ENCODE measurements at places on chromosomes 7 and 10. TPM values are rescaled to one million over a fixed set of nuclear protein-coding genes. Genes with fewer than 3 reads are reported as not detected.

- DNase-seq, result no peak
These were observed 275.8 kb downstream of the KCNMA1 start for GRCh38 chr10:77361831-77362230.

DNA sequence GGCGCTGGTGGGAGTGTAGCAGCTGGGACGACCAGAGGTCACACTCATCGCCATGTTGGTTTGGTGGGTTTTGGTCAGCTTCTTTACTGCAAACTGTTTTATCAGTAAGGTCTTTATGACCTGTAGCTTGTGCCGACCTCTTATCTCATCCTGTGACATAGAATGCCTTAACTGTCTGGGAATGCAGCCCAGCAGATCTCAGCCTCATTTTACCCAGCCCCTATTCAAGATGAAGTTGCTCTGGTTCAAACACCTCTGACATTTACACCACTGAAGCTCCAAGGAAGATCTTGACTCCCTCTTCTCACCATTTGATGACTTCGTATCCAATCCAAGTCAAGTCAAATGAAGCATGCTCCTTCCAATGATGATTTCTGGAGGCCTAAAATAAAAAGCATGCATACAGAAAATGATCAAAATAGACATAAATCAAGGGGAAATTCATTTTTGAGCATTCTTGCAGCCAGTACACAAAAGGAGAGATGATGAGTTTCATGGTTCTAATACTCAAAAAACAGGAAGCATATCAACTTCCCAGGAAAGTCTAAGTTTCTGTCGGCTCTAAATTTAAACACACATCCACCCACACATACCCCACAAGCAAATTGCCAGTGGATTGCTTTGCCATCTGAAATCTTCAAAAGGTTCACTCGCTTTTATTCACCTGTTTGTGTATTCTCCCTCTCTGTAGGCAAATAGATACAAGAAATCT is 2.4 kb upstream of the PSMG3 start:
- DNase-seq, result no peak

DNA sequence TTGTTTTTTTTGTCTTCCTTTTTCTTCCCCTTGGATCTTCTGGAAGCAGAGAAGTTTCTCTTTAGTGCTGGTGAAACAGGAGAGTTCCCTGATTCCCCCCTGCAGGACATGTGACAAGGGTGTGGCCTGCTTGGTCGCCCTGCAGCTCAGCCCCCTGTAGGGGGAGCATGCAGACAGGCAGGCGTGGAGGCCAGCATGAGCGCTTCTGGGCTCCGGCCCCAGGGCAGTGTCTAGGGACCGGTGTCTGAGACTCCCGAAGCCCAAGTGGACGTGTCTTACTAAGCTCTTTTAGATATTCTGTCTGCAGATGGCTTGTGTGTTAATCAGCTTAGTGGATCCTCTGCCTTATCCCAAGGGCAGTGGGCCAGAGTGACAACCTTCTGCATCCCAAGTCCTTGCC is 26.1 kb downstream of the PRSS58 start:
- no peak for DNase-seq

Gene CXCL12
- polyA plus RNA-seq, result 53.7 TPM

GRCh38 chr7:138565451-138566114 is 105.5 kb downstream of the TRIM24 start:
- no peak for DNase-seq

- no peak for DNase-seq
These were observed 372.4 kb downstream of the SUGCT start for GRCh38 chr7:40507166-40507565.

DNA sequence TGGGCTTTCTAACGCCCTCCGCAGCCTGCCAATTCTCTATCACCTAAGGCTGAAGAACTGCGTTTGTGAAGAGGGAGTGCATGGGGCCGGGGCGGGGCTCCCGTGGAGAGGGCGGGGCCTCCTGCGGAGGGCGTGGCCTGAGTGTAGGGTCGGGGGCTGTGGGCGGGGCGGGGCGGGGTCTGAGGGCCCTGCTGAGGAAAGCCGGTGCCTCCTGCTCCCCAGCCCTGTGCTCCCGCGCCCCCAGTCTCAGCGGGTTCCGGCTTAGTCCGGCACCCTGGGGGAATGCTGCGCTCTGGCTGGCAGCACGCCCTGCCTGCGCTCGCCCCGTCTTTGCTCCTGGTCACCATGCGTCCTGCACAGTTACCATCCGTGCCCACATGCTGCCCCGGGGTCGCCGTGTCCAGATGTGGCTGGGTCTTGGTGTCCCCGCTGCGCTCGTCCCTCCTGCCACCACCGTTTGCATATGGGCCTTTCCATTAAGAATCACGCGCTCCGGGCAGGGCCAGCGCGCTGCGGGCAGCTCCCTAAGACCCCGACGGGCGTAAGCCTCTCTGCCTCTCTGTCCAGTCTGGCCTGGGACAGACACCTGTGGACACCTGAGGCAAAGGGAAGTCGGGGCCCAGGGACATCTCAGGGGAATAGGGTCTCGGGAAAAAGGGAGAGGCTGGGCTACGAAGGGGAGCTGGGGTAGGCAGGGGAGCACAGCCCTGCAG is 144.0 kb upstream of the RET start:
- no peak for DNase-seq

GRCh38 chr7:42068554-42069280 is 168.3 kb downstream of the GLI3 start:
- DNase-seq, result no peak

GRCh38 chr10:63364918-63365317 is 100.9 kb downstream of the JMJD1C start:
- DNase-seq, result no peak

Gene CADPS2
- polyA plus RNA-seq, result 7.2 TPM

GRCh38 chr7:30450983-30451497 is 27.5 kb downstream of the NOD1 start:
- no peak for DNase-seq

DNA sequence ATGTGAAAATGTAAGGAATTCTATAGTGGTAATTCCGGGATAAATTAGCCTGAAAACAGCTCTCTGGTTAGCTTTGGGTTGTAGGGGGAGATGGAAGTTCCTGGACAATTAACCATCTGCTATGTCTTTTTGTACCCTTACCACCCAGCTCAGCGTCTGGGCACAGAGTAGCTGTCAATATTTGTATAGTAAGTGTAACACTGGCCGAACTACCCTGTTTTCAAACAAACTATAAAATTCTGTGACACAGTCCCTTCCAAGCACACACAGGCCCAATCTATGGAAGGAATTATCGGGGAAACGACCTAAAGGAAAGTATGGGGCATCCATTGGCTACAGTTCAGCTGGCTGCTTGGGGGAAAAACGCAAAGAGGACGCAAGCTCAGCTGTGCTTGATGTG is 869 bp upstream of the LHFPL3 start:
- DNase-seq, result no peak

DNA sequence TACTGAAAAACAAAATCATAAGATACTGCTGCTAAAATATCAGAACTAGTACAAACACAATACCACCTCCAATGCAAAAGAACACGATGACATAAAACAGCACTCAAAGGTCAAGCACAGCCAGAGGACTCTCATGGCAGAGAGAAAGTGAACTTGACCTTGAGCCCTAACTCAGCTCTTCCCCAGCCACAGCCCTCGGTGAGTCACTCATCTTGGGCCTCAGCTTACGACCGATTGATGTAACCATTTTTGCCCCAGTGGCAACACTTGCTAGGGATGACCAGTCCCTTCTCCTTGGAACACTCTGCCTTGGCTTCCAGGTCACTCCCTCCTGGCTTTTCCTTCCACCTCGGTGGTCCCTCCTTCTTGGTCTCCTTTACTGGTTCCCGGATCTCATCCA is 77.8 kb downstream of the JAZF1 start:
- no peak for DNase-seq

DNA sequence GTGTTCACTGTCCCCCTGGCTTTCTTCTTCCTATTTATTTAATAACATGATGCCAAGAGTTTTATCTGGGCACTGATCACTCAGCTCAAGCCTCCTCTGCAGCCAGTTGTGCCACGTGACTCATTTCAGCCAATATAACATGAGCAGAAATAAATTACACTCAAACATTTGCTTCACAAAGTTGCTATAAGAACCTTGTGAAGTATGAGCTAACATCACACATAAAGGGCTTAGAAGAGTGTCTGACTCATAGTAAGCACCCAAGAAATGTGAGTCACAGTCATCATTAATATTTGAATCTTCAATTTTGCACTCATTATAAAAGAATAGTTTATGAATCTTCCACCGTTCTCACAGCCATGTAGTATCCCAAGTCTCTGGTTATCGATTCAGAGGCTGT is 414.6 kb upstream of the NPVF start:
- DNase-seq, result no peak

Gene GLCCI1
- 0.75 TPM for polyA plus RNA-seq

DNA sequence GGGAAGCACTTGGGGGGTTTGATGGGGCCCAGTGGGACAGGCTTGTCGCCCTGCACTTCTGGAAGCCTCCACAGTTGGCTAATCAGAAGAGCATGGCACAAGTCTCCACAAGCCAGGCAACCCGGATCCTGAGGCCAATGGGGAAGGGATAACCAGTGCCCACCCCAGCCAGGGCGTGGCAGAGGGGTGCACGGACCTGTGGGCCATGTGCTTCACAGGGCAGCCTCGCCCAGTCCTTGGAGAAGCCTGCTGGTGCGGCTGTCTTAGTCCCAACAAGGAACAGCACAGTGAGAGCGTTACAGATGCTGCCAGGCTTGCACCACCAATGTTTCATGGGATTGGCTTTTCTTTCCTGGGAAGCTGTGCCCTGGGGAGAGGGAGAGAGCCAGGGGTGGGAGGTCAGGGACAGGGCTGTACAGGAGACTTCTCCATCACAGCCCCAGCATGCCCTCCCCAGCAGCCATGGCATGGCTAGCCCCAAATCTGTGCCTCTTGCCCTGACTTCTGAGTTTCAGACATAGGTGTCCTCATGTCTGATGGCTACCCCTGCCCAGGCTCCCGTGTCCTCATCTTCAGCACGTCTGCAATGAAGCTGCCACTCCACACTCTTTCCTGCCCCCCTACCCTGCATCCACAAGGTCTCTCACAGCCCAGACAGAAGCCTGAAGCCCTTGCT is 116.0 kb downstream of the PTPN20 start:
- DNase-seq, result no peak

- DNase-seq, result no peak
These were observed 48.4 kb upstream of the GLI3 start for GRCh38 chr7:42285383-42285824.

DNA sequence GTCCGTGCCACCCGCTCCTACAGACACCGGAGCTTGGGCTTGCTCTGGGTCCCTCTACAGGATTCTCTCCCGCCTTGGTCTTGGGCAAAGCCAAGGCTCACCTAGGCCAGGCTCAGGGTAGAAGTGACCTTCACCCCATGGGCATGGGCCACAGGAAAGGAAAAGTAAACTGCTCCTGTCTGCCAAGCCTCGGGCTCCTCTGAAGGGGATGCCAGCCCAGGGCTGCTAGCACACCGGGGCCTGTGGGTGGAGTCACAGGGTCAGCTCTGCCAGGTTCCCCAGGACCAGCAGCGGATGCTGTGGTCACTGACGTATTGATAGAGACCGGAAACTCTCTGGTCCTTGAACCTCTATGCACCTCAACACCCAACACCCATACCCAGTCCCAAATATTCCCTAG is 222.7 kb upstream of the MGMT start:
- no peak for DNase-seq

DNA sequence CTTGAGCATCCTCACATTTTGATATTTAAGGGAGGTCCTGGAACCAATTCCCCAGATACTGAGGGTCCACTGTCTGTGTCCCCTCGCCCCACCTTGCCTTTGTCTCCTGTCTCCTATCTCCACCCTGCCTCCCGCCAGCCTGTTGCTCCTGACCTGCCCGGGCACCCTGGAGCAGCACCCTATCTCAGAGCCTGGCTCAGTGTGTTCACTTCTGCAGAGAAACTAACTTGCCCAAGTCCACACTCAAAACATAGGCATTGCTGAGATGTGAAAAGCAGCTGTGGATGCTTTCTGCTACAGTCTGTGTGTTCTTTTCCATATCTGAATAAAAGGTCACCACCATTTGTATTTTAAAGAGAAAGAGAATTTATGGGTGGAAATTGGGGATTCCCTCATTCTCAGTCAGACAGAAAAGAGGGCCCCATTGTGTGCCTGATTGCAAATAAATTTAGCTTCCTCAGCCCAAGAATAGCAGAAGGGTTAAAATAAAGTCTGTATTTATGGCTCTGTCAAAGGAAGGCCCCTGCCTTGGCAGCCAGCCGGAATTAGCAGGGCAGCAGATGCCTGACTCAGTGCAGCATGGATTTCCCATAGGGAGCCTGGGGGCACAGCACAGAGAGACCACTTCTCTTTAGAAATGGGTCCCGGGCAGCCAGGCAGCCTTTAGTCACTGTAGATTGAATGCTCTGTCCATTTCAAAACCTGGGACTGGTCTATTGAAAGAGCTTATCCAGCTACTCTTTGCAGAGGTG is 161.3 kb downstream of the EGFR start:
- DNase-seq, result no peak

Gene ADRA2A
- polyA plus RNA-seq, result 0.78 TPM

Gene UPK3BL2
- 13.9 TPM for polyA plus RNA-seq

Gene PDK4
- 369 TPM for polyA plus RNA-seq

Gene GNAI1
- 6.5 TPM for polyA plus RNA-seq

DNA sequence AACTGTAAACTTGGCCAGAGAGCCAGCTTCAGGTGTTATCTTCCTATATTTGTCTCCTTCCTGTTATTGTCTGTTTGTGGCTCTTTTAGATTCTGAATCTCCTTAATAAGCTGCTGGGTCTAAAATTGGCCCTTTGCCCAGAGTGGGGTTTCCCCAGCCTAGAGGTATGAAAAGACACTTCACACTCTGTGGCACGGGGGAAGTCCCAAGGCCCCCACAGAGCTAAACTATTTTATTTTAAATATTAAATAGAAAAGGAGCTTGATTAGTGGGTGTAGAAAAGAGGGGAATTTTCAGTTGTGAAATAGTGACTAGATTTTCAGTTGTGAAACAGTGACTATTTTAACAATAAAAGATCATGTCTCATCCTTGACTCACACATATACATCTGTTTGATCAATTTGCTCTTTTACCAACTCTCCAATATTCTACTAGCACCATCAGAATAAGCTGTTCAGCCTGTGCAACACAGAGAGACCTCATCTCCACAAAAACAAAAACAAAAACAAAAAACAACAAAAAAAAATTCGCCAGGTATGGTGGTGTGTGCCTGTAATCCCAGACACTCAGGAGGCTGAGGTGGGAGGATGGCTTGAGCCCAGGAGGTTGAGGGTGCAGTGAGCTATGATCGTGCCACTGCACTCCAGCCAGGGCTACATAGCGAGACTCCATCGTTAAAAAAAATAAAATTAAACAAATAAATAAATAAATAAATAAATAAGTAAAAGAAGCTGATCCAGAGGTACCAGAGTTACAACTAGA is 24.9 kb upstream of the ADO start:
- no peak for DNase-seq

DNA sequence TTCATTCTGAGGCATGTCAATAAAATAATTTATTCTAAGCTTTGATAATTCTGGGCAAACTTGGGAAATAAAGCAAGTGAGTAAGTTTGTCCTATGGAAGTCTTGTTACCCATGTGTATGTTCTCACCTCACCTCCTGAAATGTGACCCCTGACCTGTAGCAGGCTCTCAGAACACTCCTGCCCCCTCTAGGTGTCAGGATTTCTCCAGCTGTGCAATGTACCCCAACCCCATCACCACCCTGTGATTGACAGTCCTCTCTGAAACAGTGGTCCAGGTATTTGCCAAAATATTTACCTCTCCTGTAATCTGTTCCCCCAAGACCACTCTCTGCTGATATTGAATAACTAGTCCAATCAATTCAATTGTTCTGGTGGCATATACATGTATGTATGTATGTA is 122.6 kb upstream of the PTER start:
- DNase-seq, result no peak

Gene SFTPA1
- 0.28 TPM for polyA plus RNA-seq
